ENCODE measurements at places on chromosomes 1 and 21.

DNA sequence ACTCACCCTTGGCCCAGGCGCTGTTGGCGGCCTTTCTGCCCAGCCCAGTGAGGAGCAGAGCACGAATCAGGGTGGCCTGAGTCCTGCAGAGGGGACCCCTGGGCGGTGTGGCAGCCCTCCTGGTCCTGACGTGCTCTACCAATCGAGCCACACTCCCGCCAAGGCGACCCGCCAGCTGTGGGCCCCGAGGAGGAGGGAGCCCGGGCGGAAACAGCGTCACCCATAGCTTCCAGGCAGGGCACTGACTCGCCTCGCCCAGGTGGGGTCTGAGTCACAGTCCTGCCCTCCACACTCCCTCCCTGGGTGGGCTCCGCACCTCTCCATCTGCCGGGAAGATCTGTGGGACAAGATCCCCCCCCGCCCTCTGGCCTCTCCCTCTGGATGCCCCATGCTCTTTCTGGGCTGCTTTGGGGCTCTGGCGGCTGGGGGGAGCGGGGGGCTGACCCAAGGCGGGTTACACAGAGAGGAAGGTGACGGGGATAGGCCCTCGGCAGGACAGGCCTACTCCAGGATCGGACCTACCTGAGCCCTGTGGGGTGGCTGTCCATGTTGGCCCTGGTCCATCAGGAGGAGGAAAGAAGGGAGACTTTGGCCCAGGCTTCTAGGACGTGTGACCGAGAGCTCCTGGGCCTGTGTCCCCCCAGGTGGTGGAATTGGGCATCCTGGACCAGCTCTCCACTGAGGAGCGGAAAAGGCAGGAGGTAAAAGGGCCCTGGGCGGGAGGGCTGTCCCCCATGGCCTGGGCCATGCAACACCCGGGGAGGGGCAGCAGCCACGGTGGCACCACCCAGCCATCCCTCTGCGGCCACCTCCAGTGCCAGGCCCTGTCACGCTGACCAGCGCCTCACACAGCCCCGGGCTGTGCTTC, 14.0 kb downstream of the ARHGEF16 start:
- DNase-seq, result no peak

GRCh38 chr1:116737020-116737854, 17.0 kb upstream of the CD2 start:
- peak; percentile 15 for DNase-seq

GRCh38 chr1:210736713-210737112, 397.2 kb downstream of the KCNH1 start:
- DNase-seq, result no peak

GRCh38 chr21:20086508-20086907, 911.7 kb upstream of the NCAM2 start:
- no peak for DNase-seq

- no peak for DNase-seq
Observed at GRCh38 chr1:25467616-25468015, 36.9 kb downstream of the MACO1 start.

GRCh38 chr1:186202271-186202764, 172.7 kb downstream of the TPR start:
- DNase-seq, result no peak

Data from T1000 (cell line).